ENCODE measurements at places on chromosomes 6 and 20.

- DNase-seq: no peak
Observed at GRCh38 chr20:32964575-32964974, 39.7 kb downstream of the SUN5 start.

GRCh38 chr20:63053432-63054102 lies 46.8 kb upstream of the BHLHE23 start:
- no peak for DNase-seq

DNA sequence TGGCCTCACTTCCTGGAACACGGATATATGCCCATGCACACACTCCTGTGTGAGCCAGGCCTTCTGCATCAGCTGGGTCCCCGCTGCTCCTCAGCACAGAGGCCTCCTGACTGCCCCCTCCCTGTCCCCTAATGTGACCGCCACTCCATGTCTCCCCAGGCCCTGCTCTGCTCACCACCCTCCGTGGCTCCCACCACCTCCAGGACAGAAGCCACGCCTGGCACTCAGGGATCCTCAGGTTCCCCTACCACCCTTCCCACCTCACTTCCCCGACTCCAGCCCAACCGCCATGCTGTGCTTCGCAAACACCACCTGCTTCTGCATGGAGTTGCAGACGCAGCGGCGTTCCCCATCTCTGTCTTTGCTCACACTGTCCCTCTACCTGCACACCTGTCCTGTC lies 4.3 kb upstream of the SRC start:
- DNase-seq: no peak

DNA sequence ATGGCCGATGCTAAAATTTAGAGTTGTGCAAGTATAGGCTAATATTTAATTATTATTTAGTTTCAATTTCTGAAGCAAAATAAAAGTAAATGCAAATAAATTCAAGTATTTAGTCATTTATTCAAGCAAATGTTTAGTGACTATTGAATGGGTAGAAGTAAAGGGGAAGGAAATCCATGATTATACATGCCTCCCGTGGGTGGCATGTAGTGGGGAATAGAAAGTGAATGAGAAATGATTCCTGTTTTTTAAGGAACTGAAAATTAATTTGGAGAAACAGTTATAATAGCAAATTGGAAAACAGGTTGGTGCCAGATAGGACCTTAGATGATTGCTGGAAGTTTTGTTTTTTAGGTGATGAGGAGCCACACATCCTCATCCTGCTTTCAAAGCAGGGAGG lies 35.4 kb downstream of the FAM229B start:
- DNase-seq: no peak

- no peak for DNase-seq
Observed at GRCh38 chr6:39847221-39847620, 55.0 kb downstream of the DAAM2 start.

- DNase-seq: no peak
Observed at GRCh38 chr6:63716169-63716568, 80.6 kb downstream of the PHF3 start.

DNA sequence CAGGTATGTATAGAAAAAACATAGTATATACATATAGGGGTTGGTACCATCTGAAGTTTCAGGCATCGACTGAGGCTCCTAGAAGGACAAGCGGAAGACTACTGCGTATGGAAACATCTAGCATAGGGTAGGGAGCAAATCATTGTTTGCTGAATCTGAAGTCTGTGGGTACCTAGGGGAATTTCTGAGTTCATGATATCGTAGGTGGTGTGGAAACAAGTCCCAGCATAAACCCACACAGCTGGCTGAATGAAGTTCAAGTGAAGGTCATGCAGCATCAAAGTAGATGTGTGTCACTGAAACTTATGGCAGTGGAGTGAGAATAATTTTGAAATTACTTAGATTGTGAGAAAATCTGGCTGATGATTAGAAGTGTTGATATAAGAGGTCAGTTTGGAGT lies 39.4 kb downstream of the MAP7 start:
- no peak for DNase-seq

DNA sequence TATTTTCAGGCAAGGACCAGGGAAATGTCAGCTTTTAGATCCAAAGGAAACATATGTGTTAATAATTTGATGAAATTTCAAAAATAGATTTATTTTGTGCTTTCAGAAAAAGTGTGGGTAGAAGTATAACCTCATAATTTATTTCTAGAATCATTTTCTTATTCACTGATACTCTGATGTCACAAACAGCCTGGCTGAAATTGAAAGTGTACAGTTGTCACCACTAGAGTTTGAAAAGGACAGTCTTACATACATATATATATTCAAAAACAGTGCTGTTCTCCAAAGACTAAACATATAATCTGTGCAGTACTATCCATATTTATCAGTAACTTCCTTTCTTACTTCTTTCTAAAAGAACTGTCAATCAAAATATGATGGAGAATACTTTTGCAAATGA lies 254.4 kb upstream of the KCNQ5 start:
- no peak for DNase-seq

DNA sequence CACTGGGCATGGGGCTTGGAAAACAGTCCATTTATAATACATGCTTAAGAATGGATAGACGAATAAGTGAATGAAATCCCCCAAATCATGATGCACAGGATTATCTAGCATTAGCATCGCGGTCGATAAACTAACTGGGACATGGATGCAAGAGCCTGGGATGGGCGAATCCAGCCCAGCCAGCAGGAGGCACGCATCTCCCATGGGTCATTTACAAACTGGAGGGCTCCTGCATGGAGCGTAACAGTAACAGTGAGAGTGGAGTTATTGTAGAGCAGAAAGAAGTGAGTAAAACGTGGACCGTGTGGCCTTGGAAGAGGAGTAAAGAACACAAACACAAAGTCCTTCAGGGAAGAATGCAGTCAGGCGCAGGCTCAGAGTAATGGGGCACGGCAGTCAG lies 136.5 kb downstream of the AGPAT4 start:
- DNase-seq: no peak

All from stimulated activated CD4-positive, alpha-beta T cell treated with anti-CD3 and anti-CD28 coated beads, TNF-alpha, amount 100 ng/mL, for 1 hour (primary cell).